ENCODE measurements at places on chromosomes 3 and 15. TPM values are rescaled to one million over a fixed set of nuclear protein-coding genes. Genes with fewer than 3 reads are reported as not detected.

DNA sequence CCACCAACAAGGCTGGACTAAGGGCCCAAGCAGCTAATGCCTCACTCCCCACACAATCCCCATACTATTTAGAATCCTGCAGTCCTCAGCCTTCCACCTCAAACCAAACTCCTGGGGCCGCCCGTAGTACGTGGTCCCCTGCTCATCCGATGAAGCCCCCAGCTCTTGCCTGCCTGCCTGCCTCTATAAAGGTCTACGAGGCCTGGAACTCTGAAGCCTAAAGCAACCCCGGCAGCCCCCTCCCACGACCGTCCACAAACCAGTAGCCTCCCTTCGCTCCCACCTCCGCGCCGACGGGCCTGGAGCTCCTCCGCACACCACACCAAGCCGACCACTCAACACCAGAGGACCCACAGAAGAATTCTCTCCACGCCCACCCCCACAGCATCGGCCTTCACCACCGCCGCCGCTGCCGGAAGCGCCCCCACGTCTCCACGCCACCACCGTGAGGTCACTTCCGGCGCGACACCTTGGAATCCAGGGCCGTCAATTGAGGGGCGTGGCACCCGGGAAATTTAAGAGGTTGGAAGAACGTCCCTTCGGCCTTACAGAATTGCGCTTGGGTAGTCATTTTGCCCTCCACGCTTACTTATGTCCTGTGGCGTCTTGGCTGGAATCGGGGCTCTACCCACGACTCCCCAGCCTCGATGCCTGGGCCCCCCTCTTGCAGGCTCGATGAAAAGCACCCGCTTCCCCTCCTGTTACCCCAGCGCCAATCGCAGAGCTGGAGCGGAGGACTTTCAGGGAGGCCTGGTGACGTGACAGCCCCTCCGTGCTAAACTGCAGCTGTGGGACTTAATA lies at the start of gene EDC3:
TSS of gene EDC3 (minus strand) at position 428 of the 801 bp plus-strand sequence. CDS start 20,900 bp downstream, outside the sequence.
- peak; percentile 91 for DNase-seq

- no peak for DNase-seq
Observed at GRCh38 chr3:81980596-81981494, 219.4 kb upstream of the GBE1 start.

GRCh38 chr15:67013696-67014095 lies 51.7 kb upstream of the SMAD3 start:
- DNase-seq, result peak; percentile 71

- DNase-seq, result no peak
Observed at GRCh38 chr3:107699682-107700081, 176.9 kb downstream of the BBX start.

DNA sequence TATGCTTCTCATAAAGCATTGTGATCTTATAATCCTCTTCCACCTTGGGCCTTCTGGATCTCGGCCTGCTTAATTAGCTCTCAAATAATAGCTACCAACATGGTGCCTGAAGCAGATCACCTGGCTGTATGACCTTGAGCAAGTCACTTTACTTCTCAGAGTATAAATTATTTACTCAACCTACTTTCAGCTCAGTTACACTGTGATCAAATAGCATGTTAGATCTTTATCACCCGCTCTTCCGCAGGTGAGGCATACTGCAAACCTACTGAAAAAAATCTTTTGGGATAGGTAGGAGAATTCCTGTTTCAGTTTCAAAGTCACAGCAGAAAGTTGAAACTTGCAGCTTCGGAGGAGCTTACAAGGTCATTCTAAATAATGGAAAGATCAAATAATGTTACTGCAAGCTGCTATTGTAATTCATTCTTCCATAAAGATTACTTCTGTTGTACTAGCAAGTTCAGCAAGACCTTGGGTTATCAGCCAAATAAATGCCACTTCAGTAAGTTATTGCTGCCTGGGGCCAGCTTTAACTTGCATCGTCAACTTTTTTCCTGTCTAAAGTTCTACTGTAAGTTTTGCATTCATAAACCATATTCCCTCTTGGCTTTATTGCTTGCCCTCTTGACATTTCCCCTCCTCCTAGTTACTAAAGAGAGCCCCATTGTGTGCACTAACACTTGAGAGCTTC lies 268.4 kb upstream of the ATP11B start:
- DNase-seq, result no peak

GRCh38 chr3:13308380-13308801 lies 111.7 kb downstream of the NUP210 start:
- DNase-seq, result no peak

GRCh38 chr3:41184394-41184793 lies 14.9 kb upstream of the CTNNB1 start:
- no peak for DNase-seq

GRCh38 chr3:36484386-36484785 lies 104.1 kb downstream of the STAC start:
- DNase-seq, result no peak

DNA sequence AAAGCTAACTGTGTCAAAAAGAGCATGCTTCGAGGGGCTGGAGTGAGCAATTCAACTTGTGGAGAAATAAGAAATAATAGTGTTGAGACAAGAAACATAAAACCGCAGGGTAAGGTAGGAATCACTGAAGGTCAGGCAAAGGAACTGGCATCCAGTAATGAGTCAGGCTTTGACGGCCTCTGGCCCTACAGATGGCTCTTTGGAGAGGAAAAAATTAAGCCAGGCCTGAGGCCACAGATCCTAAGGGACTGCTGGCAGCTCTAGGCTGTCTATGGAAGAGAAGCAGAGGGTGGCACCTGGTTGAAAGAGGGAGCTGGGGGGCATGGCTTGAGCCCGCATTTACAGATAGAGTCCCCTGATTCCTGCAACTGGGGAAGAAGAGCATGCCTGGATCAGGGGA lies 28.6 kb upstream of the ZSCAN2 start:
- no peak for DNase-seq

GRCh38 chr15:84914351-84914750 lies 29.9 kb downstream of the SLC28A1 start:
- DNase-seq, result no peak

- DNase-seq, result no peak
Observed at GRCh38 chr15:70528270-70528706, 235.1 kb downstream of the UACA start.

GRCh38 chr15:68620721-68621527 lies 42.1 kb downstream of the CORO2B start:
- DNase-seq, result peak; percentile 88

DNA sequence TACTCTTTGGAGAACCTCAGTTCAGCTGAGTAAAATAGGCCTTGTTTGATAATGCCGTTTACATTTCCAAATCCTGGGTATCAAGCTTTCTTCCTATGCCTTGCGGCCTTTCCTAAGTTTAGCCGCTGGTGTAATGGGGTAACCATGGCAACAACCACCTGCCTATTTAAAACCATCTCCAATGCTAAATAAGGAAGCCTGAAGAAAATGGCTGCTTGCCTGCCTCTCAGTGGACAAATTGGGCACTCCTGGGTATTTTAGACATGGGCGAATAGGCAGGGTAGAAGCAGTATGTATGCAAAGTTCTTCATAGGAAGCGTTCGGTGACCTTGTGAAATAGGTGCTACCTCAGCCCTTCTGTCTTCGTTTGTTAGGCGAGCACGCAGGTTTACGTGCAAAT lies 122.7 kb downstream of the DGKG start:
- DNase-seq, result no peak

- DNase-seq, result no peak
Observed at GRCh38 chr15:70602834-70603560, 160.4 kb downstream of the UACA start.

DNA sequence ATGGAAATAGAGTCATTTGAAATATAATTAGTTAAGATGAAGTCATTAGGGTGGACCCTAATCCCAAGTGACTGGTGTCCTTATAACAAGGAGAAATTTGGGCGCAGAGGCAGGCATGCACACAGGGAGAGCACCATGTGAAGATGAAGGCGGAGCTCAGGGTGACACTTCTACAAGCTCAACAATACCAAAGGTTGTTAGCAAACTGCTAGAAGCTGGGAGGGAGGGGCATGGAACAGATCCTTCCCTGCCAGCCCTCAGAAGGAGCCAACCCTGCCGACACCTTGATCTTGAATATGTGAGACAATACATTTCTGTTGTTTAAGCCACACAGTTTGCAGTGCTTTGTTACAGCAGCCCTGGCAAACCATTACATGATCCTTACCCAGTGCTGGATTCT lies 57.8 kb downstream of the CCNL1 start:
- no peak for DNase-seq

DNA sequence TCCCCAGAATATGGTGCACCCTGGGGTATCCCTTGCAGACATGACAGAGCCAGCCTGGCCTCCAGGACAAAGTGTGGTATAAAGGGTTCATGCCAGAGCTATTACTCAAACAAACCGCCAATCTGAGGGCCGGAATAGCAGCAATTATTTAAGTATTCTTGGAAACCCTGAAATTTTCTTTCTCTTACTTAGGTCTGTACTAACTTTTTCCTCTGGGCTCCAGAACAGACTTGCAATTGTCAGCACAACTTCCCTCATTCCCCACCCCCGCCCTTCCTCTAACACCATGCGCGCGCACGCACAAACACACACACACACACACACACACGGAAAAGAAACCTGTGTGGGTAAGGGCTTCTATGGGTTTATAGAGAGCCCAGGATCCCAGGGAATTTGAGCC lies 56.3 kb downstream of the ISG20 start:
- no peak for DNase-seq

GRCh38 chr3:149199474-149199873 lies 22.2 kb downstream of the CP start:
- no peak for DNase-seq

DNA sequence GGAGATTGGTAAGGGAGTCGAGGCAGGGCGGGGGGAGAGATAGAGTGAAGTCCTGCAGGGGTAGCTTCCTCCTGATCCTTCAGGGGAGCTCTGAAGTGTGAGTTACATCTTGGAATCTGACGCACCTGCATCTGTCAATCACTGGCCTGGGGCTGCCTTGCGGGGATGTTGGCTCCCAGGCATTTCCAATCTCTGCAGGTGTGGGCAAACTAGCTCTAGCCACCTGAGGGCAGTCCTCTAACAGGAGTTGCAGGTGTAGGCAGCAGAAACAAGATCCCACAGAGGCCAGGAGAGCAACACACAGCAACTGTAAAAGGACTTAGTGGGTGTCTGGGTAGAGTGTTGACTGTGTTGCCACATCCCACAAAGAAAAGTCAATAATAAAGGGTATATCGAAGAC lies 63.6 kb downstream of the ZNF621 start:
- DNase-seq, result no peak

GRCh38 chr3:11185564-11186317 lies 31.4 kb downstream of the HRH1 start:
- DNase-seq, result peak; percentile 74

DNA sequence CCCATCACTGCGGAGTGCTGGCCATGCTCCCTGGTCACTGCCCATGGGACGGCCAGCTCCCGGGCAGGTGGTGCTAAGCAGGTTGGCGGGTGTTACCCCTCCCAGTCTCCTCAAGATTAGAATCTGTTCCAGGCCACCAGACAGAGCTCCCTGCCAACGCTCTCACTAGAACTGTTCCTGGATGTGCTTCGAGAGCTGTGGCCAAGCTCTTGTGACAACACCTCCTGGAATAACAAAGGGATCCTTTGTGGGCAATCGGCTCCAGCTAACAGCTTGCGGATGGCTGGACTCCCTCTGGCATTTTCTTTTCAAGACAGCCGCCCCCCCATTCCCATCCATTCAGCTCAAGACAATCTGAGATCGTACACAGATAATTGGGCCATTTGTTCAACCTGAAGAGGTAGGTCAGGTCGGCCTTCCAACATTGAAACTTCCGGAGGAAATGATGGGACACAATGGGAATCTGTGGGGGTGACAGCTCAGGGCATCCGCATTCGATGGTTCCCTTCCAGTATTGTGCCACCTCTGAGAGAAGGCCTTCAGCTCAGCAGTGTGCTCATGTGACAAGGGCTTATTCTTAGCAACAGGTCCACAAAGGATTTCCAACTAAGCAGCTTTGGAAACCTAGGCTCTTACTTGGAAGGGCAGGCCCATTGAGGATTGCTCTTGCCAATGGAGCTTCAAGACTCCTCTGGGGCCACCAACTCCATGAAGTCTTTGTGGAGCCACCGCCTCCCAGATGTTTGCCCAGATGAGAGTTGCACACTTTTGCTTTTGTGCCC lies 11.6 kb upstream of the EPHB3 start:
- DNase-seq, result no peak

DNA sequence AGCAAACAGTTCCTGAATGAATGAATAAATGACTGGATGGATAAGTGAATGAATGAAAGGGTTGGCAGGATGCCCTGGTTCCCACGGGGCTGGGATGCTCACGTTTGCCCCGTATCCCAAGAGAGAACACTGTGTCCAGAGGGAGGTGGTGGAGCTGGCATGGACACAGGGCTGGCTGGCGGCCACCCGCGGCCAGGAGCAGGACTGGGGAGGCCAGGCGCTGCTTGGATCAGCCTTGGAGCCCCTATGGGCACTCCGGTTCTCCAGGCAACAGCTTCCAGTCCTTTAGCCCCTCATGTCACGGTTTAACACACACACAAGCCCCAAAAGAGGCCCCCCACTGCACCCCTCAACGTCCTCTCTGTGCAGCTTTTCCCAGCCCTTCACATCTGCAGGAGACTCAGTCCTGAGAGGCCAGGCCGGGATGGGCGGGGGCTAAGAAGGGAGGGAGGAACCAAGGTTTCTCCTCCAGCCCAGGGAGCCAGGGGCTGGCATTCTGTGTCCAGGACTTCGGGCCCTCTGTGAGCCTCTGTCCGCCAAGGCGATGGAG lies 86.0 kb upstream of the ALDH1L1 start:
- DNase-seq, result peak; percentile 90

The SLC27A2 gene
- not detected for total RNA-seq

The SLC28A2 gene
- not detected for total RNA-seq

The ACKR2 gene
- 0.51 TPM for total RNA-seq

The CHRNA7 gene
- 0.25 TPM for total RNA-seq

The ZNF80 gene
- not detected for total RNA-seq

The TRPM1 gene
- not detected for total RNA-seq

The TM4SF1 gene
- total RNA-seq, result 77.6 TPM

The UMPS gene
- 4.8 TPM for total RNA-seq

The BCHE gene
- total RNA-seq, result 1.3 TPM

The XIRP1 gene
- 462 TPM for total RNA-seq

The CNTN3 gene
- 2.8 TPM for total RNA-seq

All from heart left ventricle (tissue), 16 donors.